ENCODE measurements at places on chromosomes 3 and 15.

- peak; percentile 13 for DNase-seq
Measured at GRCh38 chr3:106176734-106177133, 307.9 kb upstream of the CBLB start.

DNA sequence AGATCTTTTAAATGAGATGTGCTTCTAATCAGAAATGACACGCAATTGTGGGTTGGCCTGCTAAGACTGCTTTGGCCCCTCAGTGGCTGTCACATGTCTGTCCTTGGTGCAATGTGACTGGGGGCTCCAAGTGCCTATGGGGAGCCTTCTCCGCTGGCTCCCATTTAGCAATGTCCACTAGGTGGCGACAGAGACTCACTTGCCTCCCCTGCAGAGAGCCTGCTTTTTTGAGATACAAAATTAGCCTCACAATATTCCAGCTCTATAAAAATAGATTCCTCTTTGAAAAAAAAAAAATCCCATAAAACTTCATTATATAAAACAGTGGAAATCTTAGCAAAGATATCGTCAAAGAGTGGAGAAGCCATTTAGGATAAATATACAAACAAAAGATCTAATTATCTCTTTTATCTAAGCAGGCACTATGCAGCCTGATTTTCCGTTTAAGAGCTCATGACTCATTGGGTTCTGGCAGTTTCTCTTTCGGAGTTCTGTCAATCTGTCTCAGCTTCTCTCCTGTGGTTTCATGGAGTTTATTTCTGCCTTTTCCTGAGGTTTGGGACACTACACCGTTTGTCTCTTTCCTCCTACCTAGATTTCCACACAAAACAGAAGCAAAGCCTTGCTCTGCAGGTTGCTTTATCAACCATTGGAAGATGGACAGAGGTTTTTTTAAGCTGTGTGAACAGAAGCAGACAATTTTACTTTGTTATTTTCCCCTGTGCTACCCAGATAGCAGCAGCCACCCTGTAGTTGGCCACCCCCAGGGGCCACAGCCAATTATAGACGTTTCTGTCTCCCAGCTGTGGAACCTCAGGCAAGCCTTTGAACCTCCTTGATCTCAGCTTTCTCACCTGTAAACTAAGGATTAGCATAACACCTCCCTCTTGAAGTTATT lies 68.4 kb upstream of the TNFAIP8L3 start:
- DNase-seq, result peak; percentile 28

DNA sequence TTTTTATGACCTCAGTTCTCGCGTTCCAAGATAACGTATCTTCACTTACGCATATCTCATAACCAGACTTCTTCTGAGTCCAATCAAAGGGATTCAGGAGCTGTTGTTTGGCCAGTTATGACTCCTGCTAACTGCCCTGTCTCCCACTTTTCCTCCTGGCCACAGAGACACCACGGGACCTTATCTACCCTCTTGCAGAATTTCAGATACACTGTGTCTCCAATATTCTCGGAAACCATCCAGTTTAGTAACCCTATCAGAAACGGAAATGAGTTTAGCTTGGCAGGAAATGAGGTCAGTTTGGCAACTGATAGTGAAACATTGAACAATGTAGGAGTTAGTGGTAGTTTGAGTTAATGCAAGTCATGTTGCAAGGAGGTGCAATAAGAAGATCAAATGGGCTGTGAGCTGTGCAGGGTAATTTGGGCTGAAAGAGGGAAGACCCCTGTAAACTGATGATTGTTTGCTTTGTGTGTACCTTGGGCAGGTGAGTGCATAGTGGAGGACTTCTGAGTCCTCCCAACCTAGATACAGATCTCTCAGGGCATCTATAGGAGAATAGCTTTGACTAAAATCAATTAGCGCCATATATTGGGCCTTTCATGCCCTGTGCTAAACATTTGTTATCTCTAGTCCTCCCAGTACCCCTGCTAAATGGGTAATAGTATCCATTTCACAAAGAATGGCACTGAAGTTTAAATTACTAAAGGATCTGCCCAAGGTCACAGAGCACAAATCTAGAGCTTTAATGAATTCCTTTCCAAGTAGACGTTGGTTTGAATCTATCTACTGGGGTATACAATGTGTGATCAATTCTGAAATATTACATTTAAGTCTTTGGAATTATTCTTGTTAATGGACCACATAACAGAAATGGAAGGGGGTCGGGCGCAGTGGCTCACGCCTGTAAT lies 41.3 kb upstream of the PIK3CB start:
- DNase-seq, result no peak

- DNase-seq, result no peak
Measured at GRCh38 chr15:90141646-90142045, 39.4 kb upstream of the IDH2 start.

All from stimulated activated CD8-positive, alpha-beta memory T cell treated with anti-CD3 and anti-CD28 coated beads, Interleukin-7, amount 100 ng/mL, for 1 hour (primary cell).